GM04504 (cell line): ENCODE measurements at places on chromosomes 13 and 19.

GRCh38 chr13:30373727-30374126 is 48.6 kb upstream of the UBE2L5 start:
- DNase-seq, result no peak

GRCh38 chr13:39091586-39091985 is 53.3 kb downstream of the NHLRC3 start:
- no peak for DNase-seq

DNA sequence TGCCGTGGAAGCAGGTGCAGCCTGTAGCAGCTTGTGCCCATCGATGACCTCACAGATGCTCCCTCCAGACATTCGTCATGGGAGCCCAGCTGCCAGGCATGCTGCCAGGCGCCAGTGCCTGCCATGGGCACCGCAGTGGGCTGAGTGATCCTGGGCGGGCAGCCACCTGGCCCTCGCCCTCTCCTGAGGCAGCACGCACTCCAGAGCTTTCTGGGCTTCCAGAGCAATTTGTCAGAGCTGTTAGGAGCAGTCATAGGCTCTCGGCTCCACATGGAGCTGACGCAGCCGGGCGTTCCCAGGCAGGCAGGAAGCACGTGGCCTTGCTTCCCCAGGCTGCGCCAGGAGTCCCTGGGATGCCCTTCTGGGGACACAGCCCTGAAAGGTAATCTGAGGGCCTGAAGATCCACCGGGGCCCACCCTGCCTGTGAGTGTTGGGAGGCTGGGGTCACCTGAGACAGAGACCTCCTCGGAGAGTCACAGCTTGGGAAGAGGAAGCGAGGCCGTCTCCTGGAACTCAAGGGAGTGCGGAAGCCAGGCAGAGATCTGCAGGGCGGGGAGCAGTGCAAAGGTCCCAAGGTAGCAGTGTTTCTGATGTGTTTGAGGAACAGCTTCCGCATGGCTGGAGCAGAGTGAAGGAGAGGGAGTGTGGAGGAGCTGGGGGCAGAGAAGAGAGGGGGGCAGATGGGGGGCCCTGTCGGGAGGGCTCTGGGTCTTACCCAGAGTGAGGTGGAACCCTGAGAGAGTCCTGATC is 50.6 kb downstream of the DPF1 start:
- DNase-seq, result peak; percentile 18

DNA sequence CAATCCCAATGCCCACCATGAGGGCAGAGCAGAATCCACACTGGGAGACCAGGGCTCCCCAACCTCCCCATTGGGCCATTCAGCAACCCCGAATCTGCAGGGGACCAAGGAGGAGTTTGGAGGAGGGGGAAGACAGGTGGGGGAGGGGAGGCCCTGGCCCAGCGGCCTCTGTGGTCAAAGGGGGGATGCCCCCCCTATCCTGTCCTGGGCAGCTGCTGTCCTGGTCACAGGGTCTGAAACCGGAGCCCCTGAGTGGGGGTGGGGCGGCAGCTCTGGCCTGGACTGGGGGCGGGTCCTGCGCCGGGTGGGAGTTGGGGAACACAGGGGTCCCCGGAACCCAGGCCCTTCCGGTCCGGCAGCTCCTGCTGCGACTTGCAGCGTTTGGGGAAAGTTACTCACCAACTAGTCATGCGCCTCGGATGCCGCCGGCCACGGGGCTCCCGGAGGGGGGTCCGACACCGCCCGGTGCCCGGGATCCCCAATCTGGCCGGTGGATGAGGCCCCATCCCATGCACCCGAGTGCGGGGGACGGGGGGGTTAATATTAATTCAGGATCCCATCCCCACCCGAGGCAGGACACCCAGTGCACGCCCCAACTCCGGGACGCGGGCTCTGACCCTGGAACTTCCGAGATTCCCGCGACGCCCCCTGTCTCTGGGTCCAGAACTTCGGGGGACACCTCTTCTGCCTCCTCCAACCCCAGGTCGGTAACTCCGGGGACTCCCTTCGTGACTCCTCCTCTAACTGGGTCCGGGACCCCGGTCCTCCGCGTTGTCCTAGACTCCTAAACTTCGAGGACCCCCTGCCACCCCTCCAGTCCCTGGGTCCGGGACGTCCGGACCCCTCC is 872 bp downstream of the HOMER3 start:
- DNase-seq, result no peak

- DNase-seq, result no peak
Measured at GRCh38 chr13:107234319-107235073, 666.6 kb upstream of the ARGLU1 start.

- DNase-seq, result no peak
Measured at GRCh38 chr13:46830405-46831005, 33.5 kb upstream of the ESD start.

- DNase-seq, result no peak
Measured at GRCh38 chr13:40058757-40059236, 403.3 kb downstream of the COG6 start.

DNA sequence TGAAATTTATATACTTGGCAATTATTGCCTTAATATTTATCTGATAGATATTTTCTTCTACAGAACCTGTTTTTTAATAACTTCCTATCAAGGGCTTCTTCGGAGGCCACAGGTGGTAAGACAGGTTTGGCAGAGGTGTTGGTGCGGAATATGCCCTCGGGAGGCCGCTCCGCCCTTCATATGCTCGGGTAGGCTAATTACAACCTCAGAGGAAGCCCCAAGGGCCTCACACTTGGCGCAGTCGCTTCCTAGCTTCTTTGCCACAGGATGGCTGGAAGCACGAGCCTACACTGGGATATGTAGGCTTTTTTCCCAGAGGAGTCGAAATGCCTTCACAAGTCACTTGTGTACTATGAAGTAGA is 68.8 kb downstream of the LMO7 start:
- DNase-seq, result no peak

- DNase-seq, result no peak
Measured at GRCh38 chr13:48720621-48721020, 66.9 kb downstream of the CYSLTR2 start.

DNA sequence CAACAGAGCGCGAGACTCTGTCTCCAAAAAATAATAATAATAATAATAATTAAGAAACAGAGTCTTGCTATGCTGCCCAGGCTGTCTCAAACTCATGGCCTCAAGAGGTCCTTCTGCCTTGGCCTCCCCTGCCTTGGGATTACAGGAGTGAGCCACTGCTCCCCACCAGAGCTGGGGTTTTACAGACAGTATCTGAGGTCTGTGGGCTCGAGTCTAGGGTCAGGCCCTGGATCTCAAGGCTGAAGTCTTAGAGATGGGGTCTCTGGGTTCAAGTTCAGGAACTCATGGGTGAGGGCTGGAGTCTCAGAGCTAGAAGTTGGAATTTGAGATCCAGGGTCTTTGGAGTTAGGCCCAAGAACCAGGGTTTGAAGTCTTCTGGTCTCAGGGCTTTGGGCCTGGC is 3.5 kb downstream of the IL11 start:
- no peak for DNase-seq

DNA sequence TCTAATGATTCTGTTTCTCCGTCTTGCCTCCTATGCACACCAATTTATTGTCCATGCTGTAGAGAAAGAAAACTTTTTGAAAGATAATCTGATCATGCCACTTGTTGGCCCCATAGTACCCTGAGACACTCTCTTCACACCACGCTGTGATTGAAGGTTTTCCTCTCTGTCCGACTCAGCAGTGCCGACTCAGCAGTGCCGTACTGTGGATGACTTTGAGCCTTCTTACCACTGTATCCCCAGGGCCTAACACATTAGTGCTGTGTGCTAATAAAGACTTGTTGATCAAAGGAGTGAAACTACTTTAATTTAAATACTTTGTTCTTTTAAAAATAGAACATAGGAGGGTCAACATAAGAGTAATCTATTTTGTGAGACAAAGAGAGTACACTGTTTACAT is 429.6 kb downstream of the KLF12 start:
- DNase-seq, result no peak

- DNase-seq, result no peak
Measured at GRCh38 chr19:39497996-39498797, 550 bp upstream of the DLL3 start.

GRCh38 chr13:107459430-107459829 is 755.9 kb downstream of the LIG4 start:
- DNase-seq, result no peak

DNA sequence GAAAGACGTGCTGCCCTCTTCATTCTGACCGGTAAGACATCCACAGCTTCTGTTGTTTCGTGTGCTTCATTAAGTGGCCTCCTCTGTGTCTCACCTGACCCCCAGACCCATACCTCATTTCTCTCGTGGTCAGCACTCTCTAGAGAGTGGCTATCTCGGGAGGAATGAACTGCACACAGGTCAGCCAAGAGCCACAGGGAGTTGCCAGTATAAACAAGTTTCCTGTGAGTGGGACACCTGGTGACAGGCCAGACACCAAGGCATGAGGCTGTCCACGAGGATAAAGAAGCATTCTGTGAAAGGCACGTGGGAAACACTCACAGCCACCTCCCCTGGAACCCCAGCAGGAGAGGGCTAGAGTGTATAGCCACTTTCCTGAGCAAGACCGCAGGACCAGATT is 115.8 kb downstream of the NUFIP1 start:
- no peak for DNase-seq

DNA sequence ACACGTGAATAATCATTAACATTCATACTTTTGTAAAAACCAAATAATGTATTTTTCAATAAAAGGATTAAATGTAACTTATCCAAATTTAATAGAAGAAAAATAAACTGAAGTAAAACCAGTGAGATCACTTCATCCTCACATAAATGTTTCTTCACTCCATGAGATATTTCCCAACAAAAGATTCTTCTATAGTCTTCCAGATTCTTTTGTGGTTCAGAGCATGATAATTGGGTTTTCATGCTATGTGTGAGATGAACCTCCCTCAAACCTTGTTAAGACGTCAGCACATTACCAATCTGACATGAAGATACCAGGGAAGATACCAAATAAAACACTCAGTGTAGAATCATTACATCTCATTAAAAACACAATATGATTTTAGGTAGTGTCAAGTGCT is 62.9 kb upstream of the OXGR1 start:
- DNase-seq, result no peak

DNA sequence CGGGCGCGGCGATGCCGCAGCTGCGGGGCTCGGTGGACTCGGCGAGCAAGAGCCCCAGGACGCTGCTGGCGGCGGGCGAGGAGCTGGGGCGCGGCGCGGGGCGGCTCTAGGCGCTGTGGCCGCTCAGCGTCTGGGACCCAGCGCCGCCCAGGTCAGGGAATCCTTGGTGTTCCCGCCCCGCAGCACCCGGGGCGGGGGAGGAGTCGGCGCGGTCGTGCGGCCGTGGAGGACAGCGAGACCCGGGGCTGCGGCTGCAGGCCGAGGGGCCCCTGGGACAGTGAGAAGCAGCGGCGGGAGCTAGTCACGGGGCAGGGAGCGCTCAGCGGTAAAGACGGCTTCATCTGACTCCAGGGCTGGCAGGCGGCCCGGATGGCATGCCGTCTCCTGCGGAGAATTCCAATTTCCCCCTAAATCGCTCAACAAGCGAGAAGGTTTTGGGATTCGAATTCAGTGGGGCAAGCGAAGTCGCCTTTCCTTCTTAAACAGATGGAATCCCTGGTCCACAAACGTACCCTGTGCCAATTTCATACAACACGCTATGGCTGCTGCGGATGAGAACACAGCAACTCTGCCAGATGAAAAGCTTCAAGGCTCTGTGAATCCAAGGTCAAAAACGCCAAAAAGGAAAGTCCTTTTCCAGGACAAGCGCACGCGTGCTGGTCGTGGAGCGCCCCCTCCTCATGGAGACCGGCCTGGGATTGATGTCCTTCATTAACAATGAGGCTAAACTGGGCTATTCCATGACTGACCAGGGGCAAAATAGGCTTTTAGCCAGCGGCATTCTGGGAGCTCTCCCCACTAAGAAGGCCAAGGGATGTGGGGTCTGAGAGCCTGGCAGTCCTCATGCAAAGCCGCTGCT is 4.2 kb upstream of the ZSCAN4 start:
- no peak for DNase-seq

DNA sequence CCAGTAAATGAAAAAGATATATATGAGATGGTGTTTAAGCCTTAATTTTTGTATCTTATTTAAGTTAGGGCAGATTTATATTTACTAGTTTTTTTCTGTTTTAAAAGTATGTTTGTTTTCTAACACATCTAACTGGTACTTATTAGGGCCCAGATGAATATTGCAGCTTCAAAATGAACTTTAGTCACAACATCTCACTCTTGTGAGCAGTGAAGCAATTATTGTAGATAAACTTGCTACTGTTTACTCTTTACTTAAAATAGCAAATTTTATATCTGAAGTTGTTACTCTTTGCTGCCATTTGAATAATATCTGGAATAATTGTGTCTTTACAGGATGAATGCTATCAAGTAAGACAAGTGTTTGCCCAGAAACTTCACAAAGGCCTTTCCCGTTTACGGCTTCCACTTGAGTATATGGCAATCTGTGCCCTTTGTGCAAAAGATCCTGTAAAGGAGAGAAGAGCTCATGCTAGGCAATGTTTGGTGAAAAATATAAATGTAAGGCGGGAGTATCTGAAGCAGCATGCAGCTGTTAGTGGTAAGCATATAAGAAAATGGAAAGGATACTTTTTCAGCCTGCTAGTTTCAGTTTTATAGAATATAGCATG is 166.8 kb downstream of the PDS5B start:
- DNase-seq, result no peak

DNA sequence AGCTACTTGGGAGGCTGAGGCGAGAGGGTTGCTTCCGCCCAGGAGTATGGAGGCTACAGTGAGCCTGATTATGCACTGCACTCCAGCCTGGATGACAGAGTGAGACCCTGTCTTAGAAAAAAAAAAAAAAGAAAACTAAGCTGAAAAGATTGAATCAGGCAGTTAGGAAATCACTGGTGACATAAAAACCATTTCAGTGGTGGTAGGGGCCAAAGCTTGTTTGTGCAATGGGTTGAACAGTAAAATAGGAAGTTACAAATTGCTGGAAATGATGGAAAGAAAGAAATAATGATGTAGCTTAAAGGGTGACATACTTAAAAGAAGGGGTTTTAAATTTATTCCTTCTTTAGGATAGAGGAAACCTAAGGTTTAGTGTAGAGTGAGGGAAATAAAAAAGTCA is 4.8 kb upstream of the OXGR1 start:
- no peak for DNase-seq

DNA sequence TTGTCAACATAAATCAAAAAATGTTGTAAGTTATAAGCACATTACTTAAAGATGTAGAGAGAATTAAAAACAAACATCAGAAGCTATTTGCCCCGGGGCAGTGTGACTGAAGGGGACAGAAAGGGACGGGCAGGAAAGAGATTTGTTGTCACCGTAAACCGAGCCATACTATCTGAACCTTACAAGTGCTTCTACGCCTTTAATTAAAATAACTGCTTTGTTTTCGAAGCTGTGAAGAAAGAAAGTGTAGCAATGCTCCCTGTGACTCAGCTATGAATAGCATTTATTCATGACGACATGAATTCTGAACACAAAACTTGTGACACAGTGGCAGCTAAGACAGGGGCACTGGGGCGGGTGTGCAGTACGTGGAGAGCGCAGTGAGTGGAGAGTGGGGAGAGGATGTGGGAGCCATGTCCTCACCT is 30.0 kb downstream of the ZNF787 start:
- no peak for DNase-seq

DNA sequence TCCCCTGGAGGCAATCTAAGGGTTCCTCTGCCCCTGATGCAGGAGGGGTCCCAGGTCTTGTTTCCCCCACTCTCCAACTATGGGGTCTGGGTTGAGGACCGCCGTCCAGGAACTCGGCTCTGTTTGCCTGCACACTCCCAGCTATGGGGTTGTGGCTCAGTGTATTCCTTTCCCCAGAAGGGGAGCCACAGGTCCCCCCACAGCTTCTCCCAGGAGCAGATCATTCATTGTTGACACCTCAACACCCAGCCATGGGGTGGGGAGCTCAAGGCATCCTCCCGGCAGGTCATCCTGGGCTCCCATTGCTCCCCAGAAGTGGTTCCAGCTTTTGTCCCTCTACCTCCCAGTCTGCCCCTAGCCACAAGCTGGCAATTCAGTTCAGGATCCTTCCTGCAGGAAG is 975 bp downstream of the ZNF358 start:
- no peak for DNase-seq
